ENCODE measurements at places on chromosomes 3 and 15. TPM values are rescaled to one million over a fixed set of nuclear protein-coding genes. Genes with fewer than 3 reads are reported as not detected.

Gene ANKUB1
- total RNA-seq, result not detected

Gene RLBP1
- not detected for total RNA-seq

Gene FANCD2OS
- not detected for total RNA-seq

Gene B3GNT5
- total RNA-seq, result 0.86 TPM

Gene CHDH
- 0.05 TPM for total RNA-seq

Gene UMPS
- 38.8 TPM for total RNA-seq

DNA sequence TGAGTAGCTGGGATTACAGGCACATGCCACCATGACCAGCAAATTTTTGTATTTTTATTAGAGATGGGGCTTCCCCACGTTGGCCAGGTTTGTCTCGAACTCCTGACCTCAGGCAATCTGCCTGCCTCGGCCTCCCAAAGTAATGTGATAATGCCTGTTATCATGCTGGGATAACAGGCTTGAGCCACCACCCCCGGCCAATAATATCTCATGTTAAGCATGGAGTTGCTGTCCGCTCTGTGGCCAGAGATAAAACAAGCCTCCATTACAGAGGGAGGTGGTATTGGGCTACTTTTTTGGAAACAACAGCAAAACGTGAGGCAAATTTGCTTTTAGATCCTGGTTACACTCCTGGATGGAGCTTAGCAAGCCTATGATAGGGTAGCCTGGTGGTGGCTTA, 32.9 kb upstream of the ALG1L2 start:
- no peak overlapping the region for H3K4me3 ChIP-seq
- H3K4me1 ChIP-seq, result no peaks in the 10 kb centered on the region
- no peaks in the 10 kb centered on the region for H3K27me3 ChIP-seq
- H3K36me3 ChIP-seq, result no peaks in the 10 kb centered on the region

DNA sequence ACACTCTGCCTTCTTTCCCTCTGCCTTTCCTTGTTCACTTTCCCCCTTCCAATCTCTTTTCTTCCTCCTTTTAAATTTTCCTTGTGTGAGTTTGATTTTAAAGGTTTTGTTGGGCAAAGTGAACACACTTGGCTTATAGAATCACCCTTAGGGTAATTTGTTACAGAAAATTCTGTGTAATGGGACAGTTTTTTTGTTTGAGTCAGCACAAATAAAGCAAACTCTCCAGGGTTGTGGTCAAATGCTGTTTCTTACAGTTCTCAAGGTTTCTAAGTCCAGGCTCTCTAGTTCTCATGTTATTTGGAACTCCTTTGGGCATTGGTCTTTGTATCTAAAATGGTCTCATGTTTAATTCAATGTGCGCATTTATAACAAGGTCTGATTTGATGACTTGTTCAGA, 307.1 kb downstream of the PTPRG start:
- H3K4me3 ChIP-seq, result no peak overlapping the region
- no peak for DNase-seq
- no peaks in the 10 kb centered on the region for H3K27me3 ChIP-seq
- H3K36me3 ChIP-seq, result no peaks in the 10 kb centered on the region
- H3K27ac ChIP-seq, result no peak overlapping the region

GRCh38 chr3:24502690-24503089, 8.0 kb upstream of the THRB start:
- no peak overlapping the region for H3K27ac ChIP-seq
- H3K27me3 ChIP-seq, result no peaks in the 10 kb centered on the region
- H3K36me3 ChIP-seq, result no peaks in the 10 kb centered on the region
- no peak for DNase-seq
- H3K4me1 ChIP-seq, result no peaks in the 10 kb centered on the region

- H3K27me3 ChIP-seq, result no peaks in the 10 kb centered on the region
- no peaks in the 10 kb centered on the region for H3K4me1 ChIP-seq
- DNase-seq, result no peak
- H3K27ac ChIP-seq, result no peak overlapping the region
- no peaks in the 10 kb centered on the region for H3K36me3 ChIP-seq
These were observed 17.5 kb downstream of the VGLL3 start for GRCh38 chr3:86973440-86973839.

- no peaks in the 10 kb centered on the region for H3K4me1 ChIP-seq
- H3K27me3 ChIP-seq, result no peaks in the 10 kb centered on the region
- no peaks in the 10 kb centered on the region for H3K36me3 ChIP-seq
- no peak overlapping the region for H3K4me3 ChIP-seq
- no peak for DNase-seq
These were observed 19.5 kb downstream of the LNP1 start for GRCh38 chr3:100420885-100421284.

- DNase-seq, result no peak
- H3K4me1 ChIP-seq, result peaks cover 33% of the 10 kb centered on the region
- peak overlapping the region; percentile 86 for H3K4me3 ChIP-seq
- H3K27ac ChIP-seq, result peak overlapping the region; percentile 80
These were observed 805 bp upstream of the PARP16 start for GRCh38 chr15:65287520-65287855.

- peaks cover 51% of the 10 kb centered on the region for H3K4me1 ChIP-seq
- H3K36me3 ChIP-seq, result peaks cover 7% of the 10 kb centered on the region
- H3K27me3 ChIP-seq, result peaks cover 63% of the 10 kb centered on the region
- peak within 1 kb of the TSS; percentile 58 for H3K27ac ChIP-seq
These were observed at the start of gene ISL2 for GRCh38 chr15:76336254-76337058. ISL2 (plus strand) TSS chr15:76336773; CDS start chr15:76336884, 111 bp downstream.

DNA sequence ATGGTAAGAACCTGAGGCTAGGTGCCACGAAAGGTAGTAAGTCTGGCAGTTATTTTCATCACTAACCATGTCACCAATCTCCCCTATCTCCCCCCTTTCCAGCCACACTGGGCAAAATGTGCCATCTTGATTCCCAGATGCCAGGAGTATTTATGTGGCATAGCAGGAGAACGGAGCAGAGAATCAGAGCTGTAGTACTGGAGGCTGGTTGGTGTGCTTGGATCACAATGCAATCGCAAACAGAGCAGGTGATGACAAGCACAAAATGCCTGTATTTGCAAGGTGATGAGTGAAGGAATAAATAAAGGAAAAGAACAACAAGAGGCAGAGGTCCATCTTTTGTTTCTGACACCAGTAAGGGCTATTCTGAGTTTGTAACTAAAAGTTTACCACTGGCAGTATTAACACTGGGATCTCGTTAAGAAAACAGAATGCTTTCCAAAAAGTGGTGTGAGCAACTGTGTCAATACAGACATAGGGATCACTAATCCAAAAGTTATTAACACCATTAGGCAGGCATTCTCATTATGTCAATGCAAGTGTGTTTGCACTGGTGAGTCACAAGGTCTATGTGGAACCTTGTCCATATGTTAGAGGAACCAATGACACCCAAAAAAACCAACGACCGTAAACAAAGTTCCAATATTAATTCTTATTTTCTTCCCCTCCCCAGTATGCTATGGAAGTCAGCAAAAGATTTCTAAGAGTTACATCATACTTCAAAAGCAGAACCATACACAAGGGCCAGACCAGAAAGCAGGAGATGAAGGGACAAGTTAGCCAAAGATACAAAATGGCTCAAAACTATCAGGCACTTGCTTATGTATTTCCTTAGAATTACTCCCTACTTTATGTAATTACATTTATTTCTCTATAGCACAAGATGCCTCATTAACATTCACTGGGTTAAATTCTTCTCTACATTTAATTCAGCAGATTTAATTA, 556.6 kb downstream of the FOXP1 start:
- H3K4me1 ChIP-seq, result peaks cover 39% of the 10 kb centered on the region
- peak overlapping the region; percentile 28 for H3K27ac ChIP-seq
- no peaks in the 10 kb centered on the region for H3K27me3 ChIP-seq
- H3K4me3 ChIP-seq, result no peak overlapping the region

GRCh38 chr15:101159936-101160815, 91.7 kb downstream of the CHSY1 start:
- H3K36me3 ChIP-seq, result peaks cover 21% of the 10 kb centered on the region
- no peaks in the 10 kb centered on the region for H3K27me3 ChIP-seq
- peak overlapping the region; percentile 52 for H3K27ac ChIP-seq
- peaks cover 36% of the 10 kb centered on the region for H3K4me1 ChIP-seq
- H3K4me3 ChIP-seq, result no peak overlapping the region

DNA sequence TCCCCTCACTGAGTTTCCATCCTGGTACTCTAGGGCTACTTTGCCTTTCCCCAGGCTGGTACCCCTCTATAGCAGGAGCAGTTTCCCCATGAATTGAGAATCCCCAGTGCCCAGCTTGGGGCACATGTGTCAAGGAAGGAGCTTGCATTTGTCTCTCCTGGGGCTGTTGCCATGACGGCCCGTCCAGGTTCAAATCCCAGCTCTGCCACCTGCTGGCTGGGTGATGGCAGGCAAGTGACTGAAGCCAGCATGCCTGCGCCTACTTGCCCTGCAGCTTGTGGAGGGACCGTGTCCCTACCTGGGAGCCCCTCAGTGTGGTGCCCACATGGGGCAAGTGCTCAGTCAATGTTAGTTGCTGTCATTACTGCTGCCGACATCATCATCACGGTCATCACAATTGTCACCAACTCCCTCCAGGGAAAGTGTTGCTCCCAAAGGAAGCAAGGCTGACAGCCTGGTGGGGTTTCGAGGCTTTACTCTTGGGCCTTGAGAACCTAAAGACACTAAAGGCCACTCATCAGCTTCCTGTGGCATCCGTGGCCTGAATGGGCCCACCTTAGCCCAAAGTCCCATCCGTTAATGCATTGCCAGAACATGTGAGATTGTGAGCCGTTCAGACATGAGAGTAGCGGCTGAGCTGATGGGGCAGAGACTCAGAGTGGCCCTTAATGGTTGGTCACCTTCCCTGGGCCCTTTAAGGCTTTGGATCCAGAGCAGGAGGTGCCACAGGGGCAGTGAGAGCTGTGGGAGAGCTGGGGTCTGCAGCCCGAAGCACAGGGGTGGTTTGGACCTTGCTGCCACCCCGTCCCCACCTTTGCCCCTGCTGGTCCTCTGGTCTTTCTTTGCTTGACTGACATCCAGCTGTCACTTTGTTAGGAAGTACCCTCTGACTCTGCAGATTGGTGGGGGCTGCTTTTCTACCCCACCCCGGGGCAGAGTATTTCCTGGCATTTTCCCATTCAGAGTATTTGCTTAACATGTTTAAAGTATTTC, 144.4 kb downstream of the DNAJB8 start:
- H3K4me3 ChIP-seq, result no peak overlapping the region
- DNase-seq, result peak; percentile 67
- no peaks in the 10 kb centered on the region for H3K27me3 ChIP-seq
